ENCODE measurements at places on chromosomes 2 and 18.

DNA sequence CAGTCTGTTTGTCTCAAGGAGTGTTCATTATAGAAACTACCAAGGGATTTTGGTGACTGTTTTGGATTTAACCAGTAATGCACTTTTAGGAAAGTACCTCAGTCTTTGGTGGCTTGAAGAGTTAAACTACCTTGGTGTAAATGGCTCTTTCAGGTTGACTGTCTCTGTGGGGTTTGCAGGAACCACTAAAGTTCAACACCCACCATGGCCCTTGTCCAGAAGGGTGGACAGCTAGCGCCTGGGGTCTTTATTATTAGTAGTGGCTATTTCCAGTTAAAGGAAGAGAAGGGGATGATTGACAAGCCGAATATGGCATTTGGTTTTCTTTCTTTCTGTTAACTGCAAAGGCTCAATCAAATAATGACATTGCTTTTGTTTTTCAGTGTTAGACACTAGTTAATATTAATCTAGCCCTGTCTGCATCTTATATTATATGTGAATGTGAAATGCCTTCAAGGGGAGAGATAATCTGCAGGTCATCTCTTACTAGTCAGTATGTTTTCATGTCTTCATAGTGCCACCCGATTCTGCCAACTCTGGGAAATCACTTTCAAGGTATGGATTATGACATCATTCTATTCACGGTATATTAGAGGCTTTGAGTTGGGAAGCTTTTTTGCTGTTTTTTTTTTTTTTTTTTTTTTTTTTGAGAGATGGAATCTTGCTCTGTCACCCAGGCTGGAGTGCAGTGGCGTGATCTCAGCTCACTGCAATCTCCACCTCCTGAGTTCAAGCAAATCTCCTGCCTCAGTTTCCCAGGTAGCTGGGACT lies 56.4 kb downstream of the MAP4K4 start:
- DNase-seq = no peak
- H3K27me3 ChIP-seq = no peaks in the 10 kb centered on the region
- no peak overlapping the region for H3K4me3 ChIP-seq
- peaks cover 78% of the 10 kb centered on the region for H3K4me1 ChIP-seq
- H3K36me3 ChIP-seq = no peaks in the 10 kb centered on the region

- H3K4me3 ChIP-seq = no peak overlapping the region
- H3K27me3 ChIP-seq = no peaks in the 10 kb centered on the region
- no peaks in the 10 kb centered on the region for H3K36me3 ChIP-seq
- no peak for DNase-seq
Observed at GRCh38 chr18:45201489-45201888, 413.8 kb upstream of the SLC14A2 start.

DNA sequence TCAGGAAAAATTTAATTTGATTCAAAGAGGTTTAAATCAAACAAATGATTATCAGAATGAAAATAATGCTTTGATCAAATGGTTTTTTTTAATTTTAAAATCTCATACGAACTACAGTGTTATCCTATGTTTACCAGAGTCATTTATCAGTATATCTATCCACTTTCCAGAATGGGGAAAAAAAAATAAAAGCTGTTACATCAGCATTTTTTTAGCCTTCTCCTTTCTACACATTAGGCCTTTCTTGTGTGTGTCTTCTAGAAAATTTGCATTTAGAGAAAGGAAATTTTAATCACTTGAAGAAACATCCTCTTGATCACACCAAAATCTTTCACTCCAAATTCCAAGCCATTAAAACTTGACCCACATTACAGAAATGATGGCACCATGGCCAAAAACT lies 608.9 kb upstream of the ID2 start:
- DNase-seq = no peak
- H3K4me1 ChIP-seq = no peaks in the 10 kb centered on the region
- no peak overlapping the region for H3K27ac ChIP-seq
- H3K36me3 ChIP-seq = no peaks in the 10 kb centered on the region

DNA sequence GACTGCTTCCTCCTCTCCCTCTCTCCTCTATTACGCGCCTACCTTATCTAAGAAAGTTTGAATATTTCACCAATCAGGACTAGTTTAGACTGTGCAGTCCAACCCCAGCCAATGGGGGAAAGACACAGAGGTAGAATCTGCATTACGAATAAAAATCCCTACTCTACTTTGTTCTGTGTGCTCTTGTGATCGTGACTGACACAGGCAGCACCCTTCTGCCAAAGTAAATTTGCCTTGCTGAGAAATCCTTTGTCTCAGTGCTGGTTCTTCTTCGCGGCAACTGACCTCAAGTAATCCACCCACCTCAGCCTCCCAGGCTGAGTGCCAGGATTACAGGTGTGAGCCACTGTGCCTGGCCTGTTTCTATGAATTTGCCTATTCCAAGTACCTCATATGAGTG lies 8.6 kb upstream of the CDCA7 start:
- no peaks in the 10 kb centered on the region for H3K27me3 ChIP-seq
- no peak overlapping the region for H3K4me3 ChIP-seq
- H3K36me3 ChIP-seq = no peaks in the 10 kb centered on the region
- H3K4me1 ChIP-seq = no peaks in the 10 kb centered on the region
- no peak for DNase-seq
- no peak overlapping the region for H3K27ac ChIP-seq

GRCh38 chr2:235754357-235755207 lies 260.7 kb downstream of the AGAP1 start:
- H3K4me1 ChIP-seq = no peaks in the 10 kb centered on the region
- no peak overlapping the region for H3K4me3 ChIP-seq
- no peaks in the 10 kb centered on the region for H3K36me3 ChIP-seq
- H3K27ac ChIP-seq = no peak overlapping the region

GRCh38 chr18:48367557-48367956 lies 41.6 kb downstream of the ZBTB7C start:
- DNase-seq = no peak
- no peaks in the 10 kb centered on the region for H3K4me1 ChIP-seq
- H3K4me3 ChIP-seq = no peak overlapping the region
- H3K27me3 ChIP-seq = peaks cover 20% of the 10 kb centered on the region

DNA sequence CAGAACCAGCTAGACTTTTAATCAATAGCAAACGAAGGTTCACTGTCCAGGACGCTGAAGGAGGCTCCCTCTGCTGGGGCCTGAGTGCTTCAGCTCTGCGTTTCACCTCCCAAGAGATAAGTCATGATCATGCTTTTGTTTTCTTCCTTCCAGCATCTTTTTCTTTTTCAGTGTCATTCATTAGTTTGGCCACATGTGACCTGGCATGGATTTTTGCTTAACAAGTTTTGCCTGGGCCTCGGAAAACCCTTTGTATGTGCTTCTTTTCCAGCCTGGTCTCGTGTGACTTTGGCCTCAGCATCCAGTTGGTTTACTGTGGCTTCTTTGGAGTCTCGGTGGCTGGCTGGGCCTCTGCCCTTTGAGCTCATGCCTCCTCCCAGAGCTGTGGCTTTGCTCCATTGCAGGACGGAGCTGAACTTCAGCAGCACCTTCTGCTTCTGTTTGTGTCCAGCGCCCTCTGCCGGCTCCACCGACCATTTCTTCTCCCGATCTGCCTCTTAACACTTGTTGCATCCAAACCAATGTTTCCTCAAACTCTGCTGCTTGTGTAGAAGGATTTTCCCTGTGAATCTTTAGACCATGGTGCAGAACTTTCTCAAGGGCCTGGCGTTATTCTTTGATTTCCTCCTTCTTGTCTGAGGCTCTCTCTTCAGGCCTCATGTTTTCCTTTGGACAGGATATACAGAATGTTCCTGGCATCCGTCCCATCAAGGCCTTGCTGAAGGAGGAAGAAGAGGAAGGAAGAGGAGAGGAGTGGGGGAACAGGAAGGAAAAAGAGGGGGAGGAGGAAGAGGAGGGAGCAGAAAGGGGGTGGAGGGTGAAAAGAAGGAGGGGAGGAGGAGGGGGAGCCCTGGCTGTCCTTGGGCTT lies 23.6 kb upstream of the HES6 start:
- H3K36me3 ChIP-seq = peaks cover 39% of the 10 kb centered on the region
- peaks cover 4% of the 10 kb centered on the region for H3K4me1 ChIP-seq
- peak; percentile 78 for DNase-seq
- H3K27me3 ChIP-seq = no peaks in the 10 kb centered on the region

- H3K27ac ChIP-seq = no peak overlapping the region
- no peaks in the 10 kb centered on the region for H3K36me3 ChIP-seq
- no peaks in the 10 kb centered on the region for H3K27me3 ChIP-seq
- H3K4me1 ChIP-seq = no peaks in the 10 kb centered on the region
- DNase-seq = no peak
Observed at GRCh38 chr18:42854558-42854957, 260.9 kb downstream of the RIT2 start.

DNA sequence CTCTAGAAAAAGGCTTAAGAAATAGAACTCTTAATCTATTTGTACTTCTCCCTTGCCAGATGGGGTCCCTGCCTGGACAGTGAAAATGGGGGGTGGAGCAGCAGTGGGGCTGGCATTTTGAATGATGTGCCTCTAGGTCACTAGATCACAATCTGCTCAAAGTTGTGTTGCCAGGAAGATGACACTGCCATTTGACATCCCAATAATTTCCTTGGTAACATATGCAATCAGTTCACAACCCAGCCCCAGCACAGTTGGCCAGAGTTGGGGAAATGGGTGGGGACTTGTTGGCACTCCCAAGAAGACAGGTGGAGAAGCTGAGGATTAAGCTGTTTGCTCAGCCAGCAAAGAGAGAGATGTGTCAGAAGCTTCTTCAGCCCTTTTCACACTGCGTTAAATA lies 558.3 kb upstream of the KLHL29 start:
- H3K27ac ChIP-seq = no peak overlapping the region
- DNase-seq = no peak
- no peak overlapping the region for H3K4me3 ChIP-seq
- H3K4me1 ChIP-seq = no peaks in the 10 kb centered on the region

- DNase-seq = no peak
- no peaks in the 10 kb centered on the region for H3K4me1 ChIP-seq
- H3K27me3 ChIP-seq = no peaks in the 10 kb centered on the region
Observed at GRCh38 chr2:224360801-224361251, 41.1 kb downstream of the FAM124B start.

DNA sequence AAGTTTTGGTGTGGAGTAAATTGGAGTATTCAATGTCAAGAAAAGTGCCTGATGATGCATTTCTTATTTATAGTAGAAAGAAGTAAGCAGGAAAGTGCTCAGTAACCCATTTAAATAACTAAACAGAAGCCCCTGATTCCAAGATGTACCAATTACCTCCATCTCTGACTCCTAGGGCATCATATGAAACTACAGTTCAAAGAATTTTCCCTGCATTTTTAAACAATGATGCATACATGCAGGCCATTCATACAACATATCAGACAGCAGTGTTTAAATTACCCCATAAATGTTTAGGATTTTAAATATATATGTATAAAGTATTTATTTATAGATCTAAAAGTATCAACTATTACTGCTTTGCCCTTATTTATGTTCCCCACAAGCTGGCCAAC lies 36.2 kb downstream of the FTCDNL1 start:
- no peaks in the 10 kb centered on the region for H3K27me3 ChIP-seq
- H3K36me3 ChIP-seq = no peaks in the 10 kb centered on the region
- DNase-seq = no peak
- no peaks in the 10 kb centered on the region for H3K4me1 ChIP-seq

GRCh38 chr2:125874564-125874963 lies 781.4 kb upstream of the GYPC start:
- H3K4me1 ChIP-seq = no peaks in the 10 kb centered on the region
- no peaks in the 10 kb centered on the region for H3K27me3 ChIP-seq
- no peak for DNase-seq
- H3K4me3 ChIP-seq = no peak overlapping the region
- no peaks in the 10 kb centered on the region for H3K36me3 ChIP-seq

GRCh38 chr2:225120186-225120585 lies 77.9 kb upstream of the DOCK10 start:
- H3K27me3 ChIP-seq = no peaks in the 10 kb centered on the region
- peaks cover 8% of the 10 kb centered on the region for H3K4me1 ChIP-seq
- no peak overlapping the region for H3K4me3 ChIP-seq
- H3K36me3 ChIP-seq = no peaks in the 10 kb centered on the region

DNA sequence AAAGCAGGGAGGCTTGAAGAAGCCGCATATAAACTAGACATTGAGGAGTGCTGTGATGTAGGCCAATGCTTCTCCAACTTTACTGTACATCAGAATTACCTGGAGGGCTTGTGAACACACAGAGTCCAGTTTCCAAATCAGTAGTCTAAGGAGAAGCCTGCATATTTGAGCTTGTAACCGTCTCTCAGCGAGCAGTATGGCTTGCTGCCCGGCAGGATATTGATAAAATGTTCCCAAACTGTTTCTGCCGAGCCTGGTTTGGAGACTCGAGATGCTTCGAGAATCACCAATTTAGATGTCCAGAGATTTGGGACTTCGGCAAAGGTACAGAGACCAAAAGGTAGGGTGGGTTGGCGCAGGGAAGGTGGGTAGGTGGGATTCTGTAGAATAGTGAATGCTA lies 11.0 kb upstream of the RAB31 start:
- DNase-seq = no peak
- peaks cover 5% of the 10 kb centered on the region for H3K4me1 ChIP-seq
- no peak overlapping the region for H3K4me3 ChIP-seq
- no peaks in the 10 kb centered on the region for H3K36me3 ChIP-seq

DNA sequence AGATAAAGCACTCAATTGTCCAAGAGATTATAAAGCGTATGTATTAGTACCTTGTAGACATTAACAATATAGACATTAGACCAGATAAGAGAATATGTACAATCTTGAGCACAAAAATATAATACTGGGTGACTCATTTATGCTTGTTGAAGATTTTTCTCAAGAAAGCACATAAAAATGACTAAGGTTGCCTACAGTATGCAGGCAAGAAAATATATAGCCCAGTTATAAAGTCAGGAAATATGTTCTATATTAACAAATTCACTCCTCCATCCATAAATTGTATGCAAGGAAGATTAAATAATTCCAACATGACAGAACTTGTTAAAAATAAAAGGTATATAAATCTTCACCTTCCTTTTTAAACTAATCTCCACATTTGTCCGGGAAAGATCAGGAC lies 356.4 kb upstream of the SLC39A10 start:
- H3K4me3 ChIP-seq = no peak overlapping the region
- no peak overlapping the region for H3K27ac ChIP-seq
- no peaks in the 10 kb centered on the region for H3K4me1 ChIP-seq
- no peak for DNase-seq
- no peaks in the 10 kb centered on the region for H3K36me3 ChIP-seq
- H3K27me3 ChIP-seq = no peaks in the 10 kb centered on the region

GRCh38 chr2:218019411-218020060 lies 16.7 kb upstream of the TNS1 start:
- peaks cover 3% of the 10 kb centered on the region for H3K27me3 ChIP-seq
- no peak overlapping the region for H3K4me3 ChIP-seq
- no peak overlapping the region for H3K27ac ChIP-seq

Data from B cell (primary cell).